ENCODE measurements at places on chromosomes 16 and 17.

DNA sequence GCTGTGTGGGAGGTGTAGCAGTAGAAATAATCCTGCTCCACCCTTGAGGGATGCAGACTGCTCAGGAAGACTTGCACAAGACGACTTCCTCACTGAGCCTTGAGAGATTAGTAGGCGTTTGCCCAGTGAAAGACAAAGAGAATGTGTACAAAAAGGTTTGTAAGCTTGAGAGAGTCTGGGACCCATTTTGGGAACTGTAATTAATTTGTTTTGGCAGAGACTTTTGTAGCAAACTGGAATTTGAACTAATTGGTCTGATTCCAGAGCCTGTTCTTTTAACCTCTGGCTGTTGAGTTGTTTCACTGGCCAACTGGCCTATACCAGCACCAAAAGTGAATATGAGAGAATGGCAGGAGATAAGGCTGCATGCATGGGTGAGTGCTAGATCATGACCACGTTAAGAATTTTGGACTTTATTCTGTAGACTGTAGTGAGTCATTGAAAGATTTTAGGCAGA is 75.5 kb downstream of the AATF start:
- DNase-seq: no peak

- no peak for DNase-seq
Observed at GRCh38 chr16:58225965-58226602, 28.2 kb upstream of the CSNK2A2 start.

- DNase-seq: no peak
Observed at GRCh38 chr17:33421933-33422332, 128.8 kb upstream of the ASIC2 start.

DNA sequence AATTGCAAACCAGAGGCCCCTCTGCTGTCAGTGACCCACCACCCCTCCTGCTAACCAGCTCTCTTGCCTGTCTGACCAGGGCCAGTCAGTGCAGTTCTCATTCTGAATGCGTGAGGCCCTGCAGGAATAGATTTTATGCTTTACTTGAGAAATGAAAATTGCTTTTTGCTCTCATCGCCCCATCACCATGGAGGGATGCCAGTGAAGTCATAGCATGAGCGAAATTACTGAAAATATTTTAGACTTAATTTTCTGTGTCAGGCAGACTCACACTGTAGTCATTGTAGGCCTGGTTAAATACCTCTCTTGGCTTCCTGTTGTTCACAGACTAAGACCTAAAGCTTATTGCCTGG is 490.5 kb upstream of the CDH5 start:
- no peak for DNase-seq

DNA sequence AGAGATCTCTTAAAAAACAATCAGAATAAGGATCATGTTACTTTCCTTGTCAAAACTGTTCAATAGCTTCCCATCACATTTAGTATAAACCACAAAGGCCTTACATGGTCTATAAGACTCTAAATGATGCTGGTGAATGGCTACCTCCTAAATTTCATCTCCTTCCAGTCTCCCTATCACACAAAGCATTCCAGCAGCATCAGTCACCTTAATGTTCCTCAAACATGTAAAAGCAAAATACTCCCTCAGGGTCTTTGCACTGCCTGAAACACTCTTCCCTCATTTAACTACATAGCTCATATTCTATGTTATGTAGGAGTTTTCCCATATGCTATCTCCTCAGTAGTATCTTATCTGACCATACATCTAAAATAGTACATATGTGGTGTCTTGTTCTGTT is 53.5 kb upstream of the INTS2 start:
- DNase-seq: no peak

GRCh38 chr16:70438969-70439862 is at the start of gene ST3GAL2:
TSS of gene ST3GAL2 (minus strand) at chr16:70439100. CDS start at chr16:70398530, 40,570 bp downstream.
- DNase-seq: peak; percentile 92

GRCh38 chr16:5025171-5025632 is 8.5 kb downstream of the NAGPA start:
- DNase-seq: no peak

DNA sequence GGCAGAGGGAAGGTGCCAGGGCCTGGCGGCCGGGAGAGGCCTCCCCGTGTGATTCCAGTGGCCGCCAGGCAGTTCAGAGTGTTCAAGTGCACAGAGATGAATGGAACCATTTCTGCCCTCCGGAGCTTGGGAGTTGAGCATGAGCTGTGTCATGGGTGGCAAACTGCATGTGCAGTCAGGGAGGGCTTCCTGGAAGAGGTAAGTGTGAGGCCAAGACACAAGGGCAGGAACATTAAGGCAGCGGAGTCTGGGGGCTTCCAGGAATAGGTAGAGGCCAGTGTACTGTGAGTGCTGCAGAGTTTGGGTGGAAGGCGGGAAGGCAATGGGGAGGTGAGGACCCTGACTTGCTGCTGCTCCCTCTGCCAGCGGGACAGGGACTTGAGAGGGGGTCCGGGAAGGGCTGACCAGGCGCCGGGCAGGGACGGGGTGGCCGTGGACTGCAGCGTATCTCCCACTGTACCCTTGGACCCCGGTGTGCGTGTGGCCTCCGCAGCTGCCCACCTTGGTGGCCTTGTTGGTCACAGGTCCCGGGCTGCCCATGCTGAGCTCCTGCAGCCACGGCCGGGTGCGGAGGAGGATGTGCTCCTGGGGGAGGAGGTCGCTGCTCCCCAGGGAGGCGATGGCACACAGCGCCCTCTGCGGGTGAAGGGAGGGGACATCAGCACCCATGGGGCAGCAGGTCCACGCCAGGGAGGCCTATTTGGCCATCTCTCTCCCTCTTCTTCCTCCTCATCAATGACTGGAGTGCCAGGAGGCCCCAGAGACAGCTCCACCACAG is 7.5 kb upstream of the CEP131 start:
- no peak for DNase-seq

GRCh38 chr17:7767405-7768021 is 50.0 kb downstream of the DNAH2 start:
- no peak for DNase-seq

DNA sequence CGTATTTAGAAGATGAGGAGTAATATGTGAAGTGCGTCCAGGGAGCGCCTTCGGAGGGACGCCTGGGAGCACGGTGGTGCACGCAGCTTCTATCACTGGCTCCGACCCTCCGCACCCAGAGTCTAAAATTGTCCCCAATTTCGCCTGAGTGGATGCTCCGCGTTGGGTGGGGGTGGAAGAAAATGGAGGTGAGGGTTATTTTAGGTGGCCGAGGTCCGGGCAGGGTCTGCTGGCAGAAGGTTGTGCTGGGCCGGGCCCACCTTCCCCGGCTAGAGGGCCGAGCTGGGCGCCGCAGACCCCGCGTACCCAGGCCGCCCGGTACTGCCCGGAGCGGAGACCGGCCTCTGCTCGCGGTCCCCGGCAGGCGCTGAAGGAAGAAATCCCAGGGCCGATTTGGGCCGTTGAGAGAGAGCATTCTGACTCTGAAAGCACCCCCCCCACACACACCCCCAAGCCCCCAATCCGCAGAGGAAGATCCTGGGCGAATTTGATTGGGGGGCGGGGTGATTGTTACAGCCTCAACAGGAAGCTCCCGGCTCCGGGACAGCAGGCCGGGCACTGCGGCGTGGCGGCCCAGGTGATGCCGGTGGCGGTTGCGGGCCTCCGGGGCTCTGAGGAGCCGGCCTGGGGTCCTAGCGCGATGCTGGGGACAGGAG is 3.0 kb downstream of the BAHCC1 start:
- DNase-seq: no peak

DNA sequence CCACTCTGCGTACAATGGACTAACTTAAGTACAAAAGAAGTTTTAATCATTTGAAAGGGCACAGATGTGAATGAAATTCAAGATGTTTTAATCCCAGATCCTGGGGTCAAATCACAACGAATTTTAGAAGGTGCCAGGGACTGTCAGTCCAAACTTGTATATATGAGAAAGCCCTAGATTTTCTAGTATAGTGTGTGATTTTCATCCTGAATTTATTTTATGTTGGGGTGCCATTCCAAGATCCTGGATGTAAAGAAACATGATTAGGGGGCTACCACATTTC is 64.3 kb downstream of the TUBD1 start:
- DNase-seq: no peak

GRCh38 chr17:50266384-50267073 is 7.7 kb upstream of the TMEM92 start:
- no peak for DNase-seq

DNA sequence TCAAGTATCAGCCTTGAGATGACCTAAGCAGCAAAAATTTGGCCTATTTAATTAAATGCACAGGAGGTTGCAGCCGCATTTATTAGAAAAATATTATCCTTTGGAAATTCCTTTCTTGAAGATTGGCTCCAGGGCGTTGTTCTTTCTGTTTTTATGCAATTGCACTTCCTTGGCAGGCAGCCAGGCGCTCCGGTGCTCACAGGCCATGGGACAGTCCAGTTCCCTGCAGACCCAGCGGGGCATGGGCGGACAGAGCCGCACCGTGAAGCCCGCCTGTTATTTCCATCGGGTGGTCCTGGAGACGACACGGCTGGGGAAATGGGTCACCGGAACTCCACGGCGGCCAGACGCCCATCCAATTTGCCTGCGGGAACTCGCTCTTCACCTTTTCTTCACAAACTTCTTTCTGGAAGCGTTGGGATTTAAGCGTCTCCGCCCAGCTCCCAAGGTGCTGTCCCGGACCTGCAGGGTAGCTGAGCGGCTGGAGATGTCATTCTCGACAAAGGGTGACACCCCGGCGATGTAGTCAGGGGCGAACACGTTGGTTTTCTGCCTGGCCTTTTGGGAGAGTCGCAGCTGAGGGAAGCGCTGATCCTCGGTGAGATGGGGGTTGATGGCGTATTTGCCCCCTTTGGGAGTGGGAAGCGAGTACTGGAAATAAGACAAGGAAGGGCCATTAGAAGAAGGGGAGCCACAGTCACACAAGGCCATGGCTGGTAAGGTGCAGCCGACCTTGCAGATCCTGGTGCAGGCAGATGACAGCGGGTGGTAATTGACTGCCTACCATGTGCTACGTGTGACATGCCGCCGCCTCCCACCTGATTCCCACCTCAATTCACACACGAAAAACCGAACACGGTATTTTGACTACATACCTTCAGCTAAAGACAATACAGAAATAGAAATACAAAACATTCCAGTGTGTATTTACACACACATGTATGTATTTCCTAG is 12.5 kb downstream of the NOB1 start:
- DNase-seq: no peak

GRCh38 chr17:72432143-72432621 is 311.4 kb downstream of the SOX9 start:
- DNase-seq: no peak

DNA sequence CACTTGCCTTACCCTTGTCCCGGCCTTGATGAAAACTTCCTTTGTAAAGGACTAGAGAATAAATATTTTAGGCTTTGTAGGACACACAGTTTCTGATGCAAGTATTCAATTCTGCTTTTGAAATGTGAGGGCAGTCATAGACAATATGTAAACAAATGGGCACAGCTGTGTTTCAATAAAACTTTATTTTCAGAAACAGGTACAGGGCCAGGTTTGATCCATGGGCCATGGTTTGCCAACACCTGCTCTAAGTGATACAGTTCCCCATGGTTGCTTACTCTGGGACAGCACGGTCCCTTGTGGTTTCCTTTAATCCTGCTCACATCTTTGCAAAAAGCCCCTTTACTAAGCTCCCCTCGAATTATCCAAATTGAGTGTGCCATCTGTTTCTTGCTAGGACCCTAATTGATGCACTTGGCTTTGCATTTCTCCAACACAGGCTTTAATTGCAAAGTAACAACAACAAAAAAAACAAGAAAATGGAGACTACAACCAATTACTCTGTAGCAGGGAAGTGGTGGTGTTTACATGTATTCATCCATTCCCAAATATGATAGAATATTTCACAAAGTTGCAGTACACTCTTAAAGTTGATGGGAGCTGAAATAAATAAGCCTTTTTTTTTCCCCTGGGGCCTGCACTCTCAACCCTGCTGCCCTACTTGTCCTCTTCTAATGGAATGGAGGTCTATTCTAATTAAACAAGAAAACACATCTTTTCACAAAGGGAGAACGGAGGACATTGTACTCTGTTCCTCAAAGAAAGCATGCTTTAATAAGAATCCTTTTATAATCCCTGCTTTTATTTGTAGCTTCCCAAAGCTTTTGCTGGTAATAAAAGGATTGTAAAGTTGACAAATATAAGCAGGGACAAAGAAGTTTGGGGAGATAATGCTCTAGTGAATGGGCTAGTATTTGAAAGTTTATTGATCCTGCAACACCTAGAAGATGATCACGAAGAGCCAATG is 37.7 kb upstream of the TOX3 start:
- DNase-seq: no peak

DNA sequence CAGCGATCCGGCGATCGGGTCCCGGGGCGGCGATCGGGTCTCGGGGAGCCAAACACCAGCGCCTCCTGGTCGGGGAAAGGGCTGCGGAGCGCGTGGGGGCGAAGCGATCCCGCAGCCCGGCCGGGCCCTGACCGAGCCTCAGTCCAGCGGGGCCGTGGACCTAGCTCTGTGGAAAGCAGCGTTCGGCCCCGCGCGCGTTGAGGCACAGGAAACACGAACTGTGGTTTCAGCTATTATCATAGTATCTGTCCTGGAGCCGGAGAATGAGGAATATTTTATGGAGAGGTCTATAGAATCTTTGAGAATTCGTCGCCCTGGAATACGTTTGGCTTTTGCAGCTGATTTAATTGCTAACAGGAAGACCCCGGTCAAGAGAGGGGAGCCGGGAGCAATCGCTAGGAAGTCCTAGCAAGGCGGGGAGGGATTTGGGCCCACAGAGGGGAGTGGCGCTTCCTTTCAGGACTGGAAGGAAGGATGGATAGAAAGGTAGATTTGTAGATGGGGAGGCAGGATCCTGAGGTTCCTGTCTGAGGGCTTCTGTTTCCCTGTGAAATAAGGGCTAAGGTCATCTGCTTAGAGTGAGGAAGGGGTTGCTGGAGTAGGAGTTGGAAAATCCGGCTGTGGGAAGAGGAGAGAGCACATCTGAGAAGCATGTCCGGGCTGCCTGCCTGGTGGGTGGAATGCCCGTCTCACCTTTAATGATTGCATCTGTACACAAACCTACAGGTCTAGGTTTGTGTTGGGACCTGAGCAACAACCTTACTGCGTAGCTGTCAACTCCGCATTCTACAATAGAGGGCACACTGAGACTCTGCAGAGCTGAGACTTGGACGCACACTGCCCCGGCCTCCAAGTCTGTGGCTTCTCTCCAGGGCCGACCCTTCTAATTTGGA is 770 bp downstream of the CCNF start:
- DNase-seq: no peak

DNA sequence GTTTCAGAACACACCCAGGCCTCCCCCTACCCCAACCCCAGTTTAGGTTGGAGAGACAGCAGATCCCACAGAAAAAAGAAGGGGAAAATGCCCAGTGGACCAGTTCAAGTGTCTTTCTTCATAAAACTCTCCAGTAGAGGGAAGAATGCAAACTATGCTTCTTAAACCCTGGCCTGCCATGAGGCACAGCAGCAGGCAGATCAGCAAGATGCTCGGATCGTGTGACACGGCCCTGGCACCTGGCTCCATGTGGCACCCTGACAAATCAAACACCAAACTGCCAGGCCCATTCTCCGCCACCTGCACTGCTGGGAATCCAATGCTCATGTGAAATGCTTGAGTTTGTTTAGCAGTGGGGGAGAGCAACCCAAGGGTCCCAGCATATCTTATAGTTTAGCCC is 166.8 kb downstream of the SOX9 start:
- DNase-seq: no peak

- no peak for DNase-seq
Observed at GRCh38 chr17:81694810-81695209, 8.4 kb upstream of the MRPL12 start.

- no peak for DNase-seq
Observed at GRCh38 chr17:44927696-44928095, 12.4 kb upstream of the GFAP start.
